ENCODE measurements at places on chromosomes 5 and 9.

DNA sequence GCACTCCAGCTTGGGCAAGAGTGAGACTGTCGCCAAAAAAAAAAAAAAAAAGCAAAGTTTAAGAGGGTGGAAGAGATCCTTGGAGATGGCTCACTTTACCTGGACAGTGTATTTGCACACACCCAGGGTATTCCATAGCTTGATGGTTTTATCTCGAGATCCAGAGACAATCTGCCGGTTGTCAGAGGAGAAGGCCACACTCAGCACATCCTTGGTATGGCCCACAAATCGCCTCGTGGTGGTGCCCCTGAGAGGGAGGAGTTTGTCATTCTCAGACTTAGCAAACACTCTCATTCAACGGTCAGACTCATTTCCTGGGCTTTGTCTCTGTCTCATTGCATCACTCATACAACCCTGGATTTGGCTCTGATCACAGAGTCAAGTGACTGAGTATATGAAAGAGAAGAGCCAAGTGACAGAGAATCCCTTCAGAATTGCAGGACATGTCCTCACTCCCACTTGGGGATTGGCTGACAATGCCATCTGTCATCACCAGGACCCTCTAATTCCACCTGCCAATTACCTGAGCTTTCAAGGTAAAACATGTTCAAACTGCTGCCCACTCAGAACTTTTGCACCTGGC is 2.2 kb downstream of the RACK1 start:
- no peak for DNase-seq

- no peak for DNase-seq
Observed at GRCh38 chr9:79155308-79155707, 416.5 kb upstream of the TLE4 start.

DNA sequence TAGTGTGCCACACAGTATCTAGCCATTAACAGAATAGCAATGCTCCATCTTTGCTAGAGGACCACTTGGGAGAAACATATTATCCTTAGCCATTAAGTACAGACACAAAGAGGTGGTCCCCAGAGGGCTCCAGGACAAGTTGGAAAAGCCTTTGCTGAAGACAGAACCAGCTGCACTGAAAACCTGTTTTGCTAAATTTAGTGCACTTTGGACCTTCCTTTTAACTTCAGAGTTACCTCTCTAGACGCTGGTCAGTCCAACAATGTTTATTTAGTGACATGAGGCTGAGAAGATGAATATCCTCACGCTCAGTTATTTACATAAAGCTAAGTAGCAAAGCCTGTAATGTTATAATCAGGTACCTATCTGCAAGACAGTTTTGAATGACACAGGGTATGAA is 265.0 kb upstream of the ZNF608 start:
- DNase-seq = no peak

DNA sequence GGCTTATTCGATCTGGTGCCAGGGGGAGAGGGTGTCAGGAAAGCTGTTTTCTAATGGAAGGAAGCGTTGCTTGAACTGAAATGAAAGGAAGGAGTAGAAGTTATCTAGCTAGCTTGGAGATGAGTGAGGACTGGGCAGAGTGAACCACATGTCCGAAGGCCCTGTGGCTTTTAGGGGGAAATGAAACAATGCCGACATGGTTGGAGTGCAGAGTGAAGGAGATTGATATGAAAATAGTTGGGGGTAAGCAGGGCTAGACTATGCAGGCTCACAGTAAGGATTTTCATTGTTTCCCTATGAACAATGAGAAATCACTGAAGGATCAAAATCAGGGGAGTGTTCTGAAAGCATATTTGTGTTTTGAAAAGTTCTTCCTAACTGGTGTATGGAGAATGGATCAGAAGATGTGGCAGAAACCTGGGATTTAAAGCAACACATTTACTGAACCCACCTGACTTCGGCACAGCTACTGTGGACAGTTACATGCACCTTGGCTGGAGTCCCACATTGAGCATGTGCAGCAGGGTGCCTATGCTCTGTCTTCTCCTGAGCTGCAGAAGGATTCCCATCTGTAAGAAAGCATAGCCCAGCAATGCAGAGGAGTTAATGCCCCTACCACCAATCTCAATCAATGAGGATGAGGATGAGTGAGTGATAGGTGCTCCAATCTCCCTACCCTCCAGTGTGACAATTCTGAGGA is 144.4 kb upstream of the TBCA start:
- DNase-seq = no peak

DNA sequence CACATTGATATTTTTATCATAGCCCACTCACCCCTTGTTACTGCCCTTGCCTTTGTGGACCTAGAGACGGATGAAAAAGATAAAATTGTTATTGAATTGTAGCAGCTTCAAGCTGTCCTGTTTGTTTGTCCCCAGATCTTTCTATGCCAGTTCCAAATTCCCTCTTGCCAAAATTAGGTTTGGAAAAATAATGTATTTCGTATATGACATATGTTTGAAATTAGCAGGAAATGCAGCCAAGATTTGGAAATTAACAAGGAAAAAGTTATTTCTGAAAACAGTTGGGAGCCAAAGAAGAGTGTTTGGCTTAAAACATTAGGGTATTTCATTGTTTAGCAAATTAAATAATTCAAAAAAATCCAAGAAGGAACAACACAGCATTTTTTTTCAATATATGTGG is 33.5 kb downstream of the SPATA31D1 start:
- no peak for DNase-seq

GRCh38 chr5:23864786-23865185 is 357.4 kb downstream of the PRDM9 start:
- DNase-seq = no peak

DNA sequence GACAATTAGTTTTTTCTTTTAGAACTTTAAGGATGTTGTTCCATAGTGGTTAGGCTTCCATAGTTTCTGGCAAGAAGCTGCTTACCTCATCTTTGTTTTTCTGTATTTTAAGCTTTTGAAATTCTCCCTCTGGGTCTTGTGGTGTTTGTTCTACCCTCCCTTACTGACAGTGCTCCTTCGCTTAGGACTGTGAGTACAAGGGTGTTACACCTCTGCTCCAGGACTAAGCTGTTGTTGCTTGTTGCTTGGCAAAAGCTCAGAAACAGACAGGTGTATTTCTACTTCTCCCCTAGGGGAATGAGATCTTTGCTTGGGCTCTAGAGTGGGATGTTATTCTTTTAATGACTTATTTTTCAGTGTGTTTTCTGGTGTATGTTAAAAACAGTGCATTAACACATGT is 225.2 kb downstream of the WDR70 start:
- no peak for DNase-seq

- no peak for DNase-seq
Observed at GRCh38 chr5:27308153-27308552, 269.8 kb upstream of the CDH9 start.

DNA sequence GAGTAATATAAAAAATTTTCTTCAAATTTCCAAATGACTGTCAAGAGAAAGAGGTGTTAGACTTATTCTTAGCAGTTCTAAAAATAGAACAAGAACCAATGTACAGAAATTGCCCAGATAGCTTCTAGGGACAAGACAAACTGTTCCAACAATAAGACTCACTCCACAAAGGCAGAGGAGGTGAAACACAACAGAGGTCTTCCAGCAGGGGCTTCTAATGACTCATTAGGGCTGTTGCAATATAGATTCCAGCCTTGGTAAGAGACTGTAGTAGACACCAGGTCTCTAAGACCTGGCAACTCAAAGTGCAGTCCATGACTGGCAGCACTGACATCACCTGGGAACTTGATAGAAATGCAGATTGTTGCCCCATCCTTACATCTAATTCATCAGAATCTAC is 134.6 kb upstream of the VLDLR start:
- DNase-seq = no peak

DNA sequence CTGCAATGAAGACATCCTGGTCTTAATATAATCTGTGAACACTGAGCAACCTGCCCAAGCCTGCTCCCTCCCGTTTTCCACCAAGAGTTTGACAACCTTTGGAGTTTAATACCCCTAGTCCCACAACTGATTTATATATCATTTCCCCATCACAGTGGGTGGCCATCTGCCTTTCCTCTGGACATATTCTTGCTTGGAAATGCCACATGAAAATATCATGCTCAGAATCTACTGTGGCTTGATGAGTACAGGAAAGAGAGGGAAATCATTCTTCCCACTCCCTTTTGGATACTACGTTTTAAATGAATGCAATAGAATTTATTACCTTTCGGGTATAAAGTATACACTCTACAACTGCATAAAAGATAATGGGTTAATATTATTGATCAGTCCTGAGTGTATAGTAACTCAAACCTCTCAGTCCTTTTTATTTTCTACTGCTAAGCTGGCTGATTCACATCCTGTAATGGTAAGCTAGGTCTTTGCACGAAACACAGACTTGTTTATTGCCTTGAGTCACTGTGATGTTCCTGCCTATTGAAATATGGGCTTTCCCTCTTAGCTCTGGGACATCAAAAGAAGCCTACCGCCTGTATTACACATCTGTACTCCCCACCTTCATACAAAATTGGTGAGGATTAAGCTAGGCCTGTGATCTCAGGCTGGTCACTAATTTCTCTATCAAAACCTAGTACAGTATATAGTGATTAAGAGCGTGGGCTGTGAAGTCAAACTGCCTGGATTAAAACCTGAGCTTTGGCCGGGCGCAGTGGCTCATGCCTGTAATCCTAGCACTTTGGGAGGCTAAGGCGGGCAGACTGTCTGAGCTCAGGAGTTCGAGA is 67.6 kb upstream of the NR5A1 start:
- no peak for DNase-seq

DNA sequence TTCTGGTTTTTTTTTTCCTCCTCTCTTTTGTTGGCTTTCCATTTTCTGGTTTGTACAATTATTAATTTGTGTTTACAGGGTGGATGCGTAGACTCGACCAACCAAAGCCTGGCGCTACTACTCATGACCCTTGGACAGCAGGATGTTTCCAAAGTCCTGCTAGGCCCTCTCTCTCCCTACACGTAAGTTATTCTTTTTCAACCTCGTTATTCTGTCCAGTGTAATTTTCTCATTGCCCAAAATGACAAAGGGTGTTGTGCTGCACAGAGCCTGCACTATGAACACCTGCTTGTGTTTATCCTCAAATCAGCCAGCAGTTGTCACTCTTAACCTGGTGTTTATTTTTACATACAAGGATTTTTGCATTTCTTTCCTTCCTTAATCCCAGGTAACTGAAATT is 56.6 kb downstream of the RCL1 start:
- no peak for DNase-seq

DNA sequence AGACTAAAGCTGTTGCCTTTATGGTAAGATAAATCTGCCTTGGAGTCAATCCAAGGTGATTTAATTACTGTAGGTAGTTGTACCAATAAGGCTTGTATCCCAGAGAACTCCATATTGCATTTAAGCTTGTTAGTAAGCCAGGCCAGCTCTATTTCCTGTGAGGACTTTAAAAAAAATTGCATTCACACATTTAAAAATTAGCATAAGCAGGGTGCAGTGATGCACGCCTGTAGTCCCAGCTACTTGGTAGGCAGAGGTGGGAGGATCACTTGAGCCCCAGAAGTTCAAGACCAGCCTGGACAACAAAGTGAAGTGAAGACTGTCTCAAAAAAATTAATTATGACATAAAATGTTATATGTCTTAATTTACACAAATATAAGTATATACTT is 28.7 kb upstream of the ABL1 start:
- no peak for DNase-seq

DNA sequence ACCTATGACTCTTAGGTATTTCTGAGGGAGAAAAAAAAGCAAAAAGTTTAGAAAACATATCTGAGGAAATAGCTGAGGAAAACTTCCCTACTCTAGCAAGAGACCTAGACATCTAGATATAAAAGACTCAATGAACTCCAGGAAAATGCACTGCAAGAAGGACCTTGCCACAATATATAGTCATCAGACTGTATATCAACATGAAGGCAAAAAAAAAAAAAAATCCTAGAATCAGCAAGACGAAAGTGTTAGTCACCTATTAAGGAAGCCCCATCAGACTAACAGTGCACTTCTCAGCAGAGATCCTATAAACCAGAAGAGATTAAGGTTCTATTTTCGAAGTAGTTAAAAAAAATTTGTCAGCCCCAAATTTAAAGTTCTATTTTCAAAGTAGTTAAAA is 166.2 kb downstream of the TMEM38B start:
- DNase-seq = no peak

DNA sequence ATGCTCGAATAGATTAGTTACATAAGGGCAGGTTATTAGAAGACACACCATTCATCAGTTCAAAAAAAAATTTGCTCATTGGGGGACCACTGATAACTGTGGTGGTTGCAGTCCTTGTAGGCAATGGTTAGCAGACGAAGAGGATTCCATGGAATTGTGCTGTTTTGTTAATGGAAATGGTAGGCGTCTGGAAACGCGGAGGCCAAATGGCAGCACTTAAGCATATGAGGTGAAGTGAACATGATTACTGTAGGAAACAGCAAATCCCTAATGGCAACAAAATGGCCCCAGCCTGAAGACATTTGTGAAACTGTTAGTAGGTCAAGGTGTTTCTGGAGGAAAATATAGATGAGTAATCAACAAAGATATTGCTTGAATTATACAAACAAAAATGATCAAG is 535.4 kb upstream of the PTPRD start:
- no peak for DNase-seq

DNA sequence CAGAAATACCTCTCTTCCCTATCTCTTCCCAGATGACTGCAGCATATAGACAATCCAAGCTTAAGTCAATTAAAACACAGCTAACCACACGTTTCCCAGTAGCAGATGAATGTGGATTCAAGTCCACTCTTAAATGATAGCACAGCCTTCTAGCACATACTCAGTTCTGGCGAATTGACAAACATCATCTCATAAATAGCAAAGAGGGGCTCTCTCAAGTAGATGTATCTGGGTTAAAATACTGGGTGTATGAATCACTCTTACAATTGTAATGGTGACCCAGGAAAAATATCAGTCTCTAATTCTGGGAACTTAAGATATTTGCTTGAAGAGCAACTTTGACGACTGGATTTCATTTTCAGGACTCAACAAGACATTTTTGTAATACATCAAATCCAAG is 67.0 kb upstream of the HAPLN1 start:
- DNase-seq = no peak

DNA sequence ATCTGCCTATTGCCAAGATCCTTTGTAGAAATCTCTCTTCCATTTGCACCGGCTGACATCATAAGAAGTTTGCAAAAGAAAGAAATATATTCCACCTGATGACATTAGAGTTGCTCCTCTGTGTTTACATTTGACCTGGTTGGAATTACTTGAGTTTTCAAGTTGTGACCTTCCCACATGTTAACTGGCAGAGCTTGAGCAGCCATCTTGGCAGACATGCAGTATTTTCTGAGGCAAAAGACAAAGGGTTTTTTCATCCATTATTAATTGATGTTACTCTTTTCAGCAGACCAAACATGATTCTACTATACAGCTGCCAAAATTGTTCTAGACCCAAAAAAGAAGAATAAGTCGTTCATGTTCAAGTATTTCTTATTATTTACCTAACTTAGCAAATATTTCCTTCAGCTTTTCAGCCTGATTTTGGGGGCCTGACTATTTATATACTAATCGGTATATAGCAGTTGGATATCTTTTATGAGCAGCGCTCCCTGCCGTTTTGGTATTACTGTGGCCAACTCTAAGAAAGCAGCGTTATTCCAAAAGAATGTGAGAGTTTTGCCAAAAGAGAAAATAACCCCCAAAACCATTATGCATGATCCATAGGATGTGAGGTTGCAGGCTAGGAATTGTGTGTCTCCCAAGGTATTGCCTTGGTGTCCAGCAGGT is 212.9 kb downstream of the PBX3 start:
- DNase-seq = no peak
